ENCODE measurements at places on chromosomes 4 and X.

DNA sequence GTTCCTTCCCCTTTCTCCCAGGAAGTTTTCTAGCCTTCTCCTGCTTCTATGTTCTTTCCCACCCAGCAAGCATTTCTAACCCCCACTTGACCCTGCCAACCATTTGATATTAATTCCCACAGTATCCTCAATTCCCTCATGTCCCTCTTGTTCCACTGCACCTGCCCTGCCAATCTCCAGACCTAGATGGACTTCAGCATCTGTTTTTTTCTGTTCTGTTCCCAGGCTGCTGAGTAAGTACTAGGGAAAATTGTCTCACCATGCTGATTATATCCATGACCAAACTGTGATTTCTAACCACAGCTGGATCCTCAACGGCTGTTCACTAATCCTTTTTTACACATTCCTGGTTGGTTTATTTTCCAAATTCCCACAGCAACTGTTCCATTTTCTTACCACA is 37.7 kb downstream of the CLCN5 start:
- no peak for DNase-seq

DNA sequence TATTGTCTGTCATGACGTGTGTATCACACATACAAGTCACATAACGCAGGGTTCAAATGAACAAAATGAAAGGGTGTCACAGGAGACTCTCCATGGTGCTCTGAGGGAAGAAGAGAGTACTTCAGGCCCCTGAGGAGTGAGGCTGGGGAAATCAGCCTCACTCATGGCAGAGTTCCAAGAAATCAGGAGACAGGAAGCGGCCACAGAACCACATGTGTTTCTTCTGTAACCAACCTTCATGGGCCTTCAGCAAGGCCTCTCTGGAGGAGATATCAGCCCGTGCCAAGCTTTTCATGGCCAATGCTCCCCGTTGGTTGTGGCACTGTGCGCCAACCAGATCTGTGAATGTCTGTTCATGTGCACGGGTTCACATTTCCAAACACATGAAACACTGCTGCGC is 76.0 kb downstream of the NAT8L start:
- no peak for DNase-seq

DNA sequence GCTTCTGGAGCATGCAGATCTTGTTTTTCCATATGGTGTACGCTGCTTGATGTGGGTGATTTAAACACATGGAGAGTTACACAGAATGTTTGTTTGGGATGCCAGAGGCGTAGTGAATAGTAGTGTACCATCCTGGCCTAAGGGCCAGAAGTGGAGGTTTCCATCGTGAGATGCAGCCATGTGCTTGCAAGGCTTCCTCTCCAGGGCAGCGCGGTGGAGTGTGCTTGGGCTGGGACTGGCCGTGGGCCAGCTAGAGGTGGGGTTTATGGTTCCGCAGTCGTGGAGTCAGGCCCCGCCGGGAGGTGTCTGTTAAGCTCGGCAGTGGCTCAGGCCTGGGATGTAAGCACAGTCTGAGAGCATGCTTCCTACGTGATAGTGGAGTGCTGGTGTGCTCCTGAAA is 14.0 kb downstream of the STOX2 start:
- DNase-seq, result no peak

GRCh38 chr4:15043226-15043625 is 40.9 kb downstream of the CPEB2 start:
- DNase-seq, result no peak

DNA sequence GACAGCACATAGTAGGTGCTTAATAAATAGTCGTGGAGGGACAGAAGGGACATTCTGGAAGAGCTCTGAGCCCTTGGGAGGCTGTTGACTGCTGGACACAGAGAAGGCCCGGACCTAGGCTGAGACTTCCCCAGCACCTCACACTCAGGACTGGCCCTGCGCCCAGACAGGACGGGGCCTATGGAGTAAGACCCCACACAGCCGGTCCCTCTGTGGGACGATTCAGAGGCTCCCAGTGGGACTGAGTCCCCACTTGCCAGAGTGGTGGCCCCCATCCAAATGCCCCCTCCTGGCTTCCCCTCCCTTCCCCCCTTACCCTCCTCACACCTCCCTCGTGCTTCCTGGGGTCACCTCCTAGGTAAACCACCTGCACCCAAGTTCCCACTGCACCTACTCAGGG is 8.9 kb downstream of the ABLIM2 start:
- no peak for DNase-seq

DNA sequence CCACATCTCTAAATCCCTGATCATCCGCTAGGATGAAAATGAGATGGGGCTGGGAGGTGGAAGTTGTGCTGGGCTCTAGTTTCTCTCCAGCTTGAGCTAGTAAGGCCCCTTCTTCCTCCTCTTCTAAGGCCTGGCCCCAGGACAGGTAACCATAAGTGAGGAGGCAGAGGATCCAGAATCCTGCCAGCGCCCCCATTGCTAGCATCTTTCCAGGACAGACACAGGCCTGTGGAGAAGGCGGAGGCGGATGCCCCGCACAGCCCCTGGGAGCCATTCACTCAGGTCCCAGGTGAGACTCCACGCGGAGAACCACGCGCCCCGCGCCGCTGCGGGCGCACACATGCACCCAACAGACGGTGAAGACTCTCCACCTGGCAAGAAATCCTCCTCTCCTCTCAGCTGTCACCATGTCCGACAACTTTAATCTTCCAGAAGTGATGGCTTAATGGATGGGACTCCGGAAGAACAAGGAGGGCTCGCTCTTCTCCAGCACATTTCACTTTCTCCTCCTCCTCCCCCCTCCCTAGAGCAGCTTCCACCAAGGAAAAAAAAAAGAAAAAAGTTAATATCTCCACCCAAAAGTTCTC is 793 bp downstream of the ARSJ start:
- no peak for DNase-seq

DNA sequence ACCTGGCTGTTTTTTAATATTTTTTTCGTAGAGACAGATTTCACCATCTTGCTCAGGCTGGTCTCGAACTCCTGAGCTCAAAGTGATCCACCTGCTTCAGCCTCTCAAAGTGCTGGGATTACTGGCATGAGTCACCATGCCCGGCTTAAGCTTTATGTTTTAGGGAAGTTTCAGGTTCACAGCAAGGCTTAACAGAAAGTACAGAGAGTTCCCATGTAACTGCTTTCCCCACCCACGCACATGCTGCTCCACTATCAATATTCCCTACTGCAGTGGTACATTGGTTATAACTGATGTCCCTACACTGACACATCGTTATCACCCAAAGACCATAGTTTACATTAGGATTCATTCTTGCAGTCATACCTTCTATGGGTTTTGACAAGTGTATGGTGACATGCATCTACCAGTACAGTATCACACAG is 62.7 kb downstream of the PRPS1 start:
- DNase-seq, result no peak

DNA sequence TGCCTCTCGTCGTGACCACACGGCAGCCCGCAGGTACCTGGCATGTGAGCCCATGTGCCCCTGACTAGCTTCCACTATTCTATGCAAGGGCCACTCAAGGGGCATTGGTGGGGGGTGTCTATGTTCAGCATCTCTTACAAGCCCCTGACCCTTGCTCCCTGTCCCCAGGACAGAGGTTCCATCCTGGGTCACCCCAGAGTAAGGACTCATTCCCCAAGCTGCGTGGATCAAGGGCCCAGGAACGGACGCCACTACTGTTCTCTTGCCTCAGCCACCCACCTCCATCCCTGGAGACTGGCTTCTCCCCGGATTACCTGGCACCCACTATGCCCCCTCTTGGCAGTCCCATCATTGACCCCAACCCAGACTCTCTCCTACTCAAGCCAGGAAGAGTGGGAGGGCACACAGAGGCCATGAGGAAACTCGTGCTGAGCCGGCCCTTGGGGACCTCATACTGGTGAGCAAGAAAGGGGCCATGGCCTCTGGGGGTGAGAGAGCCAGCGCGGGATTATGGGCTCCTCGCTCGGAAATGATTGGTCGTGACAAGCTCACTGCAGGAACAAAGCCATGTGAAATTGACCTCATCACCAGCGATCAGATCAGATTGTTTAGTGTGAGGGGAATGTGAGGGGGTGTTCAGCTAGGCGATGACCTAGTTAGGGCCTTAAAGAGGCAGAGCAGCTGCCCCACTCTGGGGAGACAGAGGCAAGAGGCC is 50.1 kb upstream of the PJA1 start:
- DNase-seq, result no peak

- DNase-seq, result no peak
Observed at GRCh38 chr4:153247116-153247490, 42.9 kb downstream of the TRIM2 start.

DNA sequence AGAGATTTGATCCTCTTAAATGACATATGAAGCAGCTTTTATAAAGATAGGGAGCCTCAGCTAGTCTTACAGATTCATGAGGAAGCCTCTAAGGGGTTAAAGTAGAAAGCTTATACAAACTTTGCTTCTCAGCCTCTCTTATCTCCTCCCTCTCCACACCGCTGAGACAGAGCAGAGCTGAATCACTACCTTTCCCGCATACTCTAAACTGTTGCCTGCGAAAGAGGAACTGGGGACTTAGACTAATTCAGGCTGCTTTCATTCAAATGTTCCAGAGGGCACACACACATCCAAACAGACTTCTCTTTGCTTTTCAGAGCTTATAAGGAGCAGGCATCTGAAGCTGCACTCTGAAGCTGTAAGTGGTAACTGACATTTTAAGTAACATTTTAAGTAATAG is at the start of gene SERTM2:
TSS of gene SERTM2 (plus strand) at position 169 of the 400 bp plus-strand sequence. CDS start 7,213 bp downstream, outside the sequence.
- DNase-seq, result no peak

DNA sequence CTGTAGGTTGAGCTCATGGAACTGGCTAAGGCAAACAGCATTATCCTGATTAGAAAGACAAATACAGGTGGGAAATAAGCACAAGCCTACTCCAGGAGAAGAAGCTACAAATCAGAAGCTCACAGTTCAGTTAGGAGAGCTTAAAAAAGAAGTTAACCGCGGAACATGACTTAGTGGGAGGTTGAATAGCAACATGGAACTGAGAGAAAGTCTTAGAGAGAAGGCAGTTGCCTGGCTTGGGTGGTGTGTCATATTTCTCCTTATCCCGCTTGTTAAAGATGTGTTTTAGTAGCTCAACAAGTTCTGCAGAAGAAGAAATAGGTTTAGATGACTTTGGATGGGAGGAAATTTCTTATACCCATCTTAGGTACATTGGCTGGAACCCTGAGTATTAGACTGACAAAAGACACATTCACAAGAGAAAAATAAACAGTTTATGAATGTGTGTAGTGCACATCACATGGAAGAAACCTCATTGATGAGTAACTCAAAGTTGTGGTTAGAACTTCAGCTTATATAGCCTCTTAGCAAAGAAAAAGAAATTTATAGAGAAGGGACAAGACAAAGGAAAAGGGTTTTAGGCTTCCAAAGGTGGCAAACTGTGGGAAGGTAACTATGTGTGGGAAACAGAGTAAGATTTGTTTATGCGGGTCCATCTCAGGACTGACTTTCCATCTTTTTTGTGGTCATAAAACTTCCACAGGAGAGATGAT is 37.4 kb upstream of the RXFP1 start:
- no peak for DNase-seq

GRCh38 chrX:87578978-87579377 is 61.4 kb downstream of the KLHL4 start:
- no peak for DNase-seq

DNA sequence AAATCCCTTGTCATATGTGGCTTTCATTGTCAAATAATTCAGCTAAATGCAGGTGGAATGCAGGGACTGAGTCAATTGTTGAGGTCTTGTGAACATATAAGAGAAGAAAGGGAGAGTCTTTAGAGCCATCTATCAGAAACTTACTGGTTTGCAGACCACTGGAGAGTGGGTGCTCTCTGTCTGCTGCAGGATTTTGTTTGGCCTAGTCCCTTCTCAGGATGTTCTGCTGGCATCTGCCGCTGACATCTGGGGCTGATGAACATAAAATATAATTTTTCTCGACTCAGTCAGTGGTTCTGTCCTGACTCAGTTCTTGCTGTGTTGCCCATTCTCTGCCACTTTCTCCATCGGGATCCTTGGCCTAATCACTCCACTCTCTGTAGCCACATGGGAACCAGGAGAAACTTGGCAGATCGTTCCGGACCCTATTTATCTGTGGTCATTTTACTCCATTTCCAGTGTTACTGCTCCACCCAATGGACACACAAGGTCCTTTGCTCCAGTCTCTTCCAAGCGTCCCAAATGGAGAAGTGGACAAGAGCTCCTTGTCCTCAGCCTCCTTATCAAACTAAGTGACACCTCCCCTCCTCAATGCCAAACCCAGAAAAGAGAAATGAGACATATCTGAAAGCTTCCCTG is 436.2 kb downstream of the FAT4 start:
- DNase-seq, result no peak

GRCh38 chrX:112270991-112271390 is 188.4 kb upstream of the TRPC5 start:
- DNase-seq, result no peak

DNA sequence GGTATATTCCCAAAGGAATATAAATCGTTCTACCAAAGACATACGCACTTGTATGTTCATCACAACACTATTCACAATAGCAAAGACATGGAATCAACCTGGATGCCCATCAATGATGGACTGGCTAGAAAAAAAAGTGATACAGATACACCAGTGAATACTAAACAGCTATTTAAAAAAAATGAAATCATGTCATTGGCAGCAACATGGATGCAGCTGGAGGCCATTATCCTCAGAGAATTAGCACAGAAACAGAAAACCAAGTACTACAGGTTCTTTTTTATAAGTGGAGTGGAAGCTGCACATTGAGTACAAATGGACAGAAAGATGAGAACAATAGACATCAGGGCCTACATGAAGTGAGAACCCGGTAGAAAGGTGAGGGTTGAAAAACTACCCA is 81.4 kb downstream of the ANTXR2 start:
- no peak for DNase-seq

GRCh38 chrX:8520178-8520577 is 55.5 kb downstream of the VCX3B start:
- no peak for DNase-seq

DNA sequence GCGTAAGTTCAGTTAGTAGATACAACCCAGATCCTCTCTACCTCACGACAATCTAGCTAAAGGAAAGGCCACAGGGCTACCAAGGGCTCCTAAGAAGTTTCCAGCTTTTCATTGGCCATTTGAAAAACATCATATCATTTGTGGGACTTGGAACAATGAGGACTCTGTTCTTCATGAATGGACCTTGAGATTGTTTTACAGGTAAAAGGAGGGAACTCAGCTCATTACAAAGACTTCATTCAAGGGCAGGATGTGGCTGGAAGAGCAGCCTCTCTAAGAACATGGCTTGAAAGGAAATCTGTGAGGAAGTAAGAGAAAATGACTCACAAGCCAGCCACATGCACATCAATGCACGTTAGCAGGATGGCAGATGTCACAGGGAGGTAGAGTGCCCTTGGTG is 105.9 kb upstream of the SLC7A11 start:
- no peak for DNase-seq

- DNase-seq, result no peak
Observed at GRCh38 chr4:185079271-185079905, 61.1 kb downstream of the HELT start.

GRCh38 chrX:70132877-70133302 is 357 bp upstream of the IGBP1 start:
- DNase-seq, result no peak

- DNase-seq, result no peak
Observed at GRCh38 chr4:84719115-84719514, 136.2 kb downstream of the CDS1 start.

DNA sequence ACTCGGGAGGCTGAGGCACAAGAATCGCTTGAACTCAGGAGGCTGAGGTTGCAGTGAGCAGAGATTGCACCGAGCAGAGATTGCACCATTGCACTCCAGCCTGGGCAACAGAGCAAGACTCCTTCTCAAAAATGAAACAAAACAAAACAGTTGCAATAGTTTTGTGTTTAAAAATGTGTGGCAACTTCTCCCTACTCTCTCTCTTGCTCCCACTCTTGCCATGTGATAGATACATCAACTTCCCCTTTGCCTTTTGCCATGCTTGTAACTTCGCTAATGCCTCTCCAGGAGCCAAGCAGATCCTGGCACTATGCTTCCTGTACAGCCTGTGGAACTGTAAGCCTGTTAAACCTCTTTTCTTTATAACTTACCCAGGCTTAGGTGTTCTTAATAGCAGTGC is 52.5 kb upstream of the INTU start:
- DNase-seq, result no peak

All from D721Med (cell line).